ENCODE measurements at places on chromosomes 2 and 18.

DNA sequence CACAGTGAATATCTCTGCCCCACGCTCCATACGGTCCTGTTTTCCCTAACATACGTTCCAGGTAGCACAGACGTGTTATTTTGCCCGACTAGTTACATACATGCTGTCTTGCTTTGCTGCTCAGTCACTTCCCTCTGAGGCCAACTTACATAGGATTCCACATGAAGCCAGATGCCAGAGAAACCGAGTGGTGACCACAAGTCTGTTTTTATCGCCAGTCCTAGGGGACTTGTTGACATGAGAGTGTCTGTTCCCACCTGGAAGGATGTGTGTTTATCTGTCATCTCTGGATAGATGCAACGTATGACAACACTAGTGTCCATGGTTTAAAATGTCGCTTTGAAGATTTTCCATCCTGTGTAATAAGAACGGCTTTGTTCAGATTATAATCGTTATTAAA, 32.6 kb downstream of the PMAIP1 start:
- DNase-seq, result no peak

GRCh38 chr2:5693287-5694201, 1.4 kb downstream of the SOX11 start:
- DNase-seq, result no peak

DNA sequence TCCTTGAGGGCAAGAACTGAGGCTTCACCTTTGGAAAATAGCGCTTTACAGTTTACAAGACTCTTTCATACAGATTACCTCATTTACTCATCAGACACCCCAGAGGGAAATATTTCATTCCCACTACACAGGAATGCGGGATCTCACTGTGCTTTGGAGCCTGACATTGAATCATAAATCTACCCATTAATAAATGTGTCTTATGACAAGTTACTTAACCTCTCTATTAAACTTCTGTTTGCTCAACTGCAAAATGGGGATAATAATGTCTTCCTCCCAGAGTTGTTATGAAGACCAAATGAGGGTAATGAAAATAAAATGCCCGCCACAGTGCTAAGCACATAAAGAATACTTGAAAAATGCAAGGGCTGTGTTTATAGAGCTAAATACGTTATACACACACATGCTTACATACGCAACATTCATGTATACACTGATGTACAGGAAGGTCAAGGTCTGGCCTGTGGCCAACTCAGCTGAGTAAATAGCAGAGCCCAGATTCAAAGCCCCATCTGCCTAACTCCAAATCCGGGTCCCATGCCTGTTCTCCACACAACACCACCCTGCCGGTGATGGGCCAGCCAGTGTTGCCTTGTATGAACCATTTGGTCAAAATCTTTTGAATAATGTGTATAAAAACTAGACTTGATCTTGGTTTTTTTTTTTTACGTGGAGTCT, 77.8 kb upstream of the STPG4 start:
- no peak for DNase-seq

- no peak for DNase-seq
Measured at GRCh38 chr2:63035169-63035568, 15.5 kb upstream of the OTX1 start.

- DNase-seq, result no peak
Measured at GRCh38 chr2:37827911-37828511, 97.1 kb upstream of the RMDN2 start.

DNA sequence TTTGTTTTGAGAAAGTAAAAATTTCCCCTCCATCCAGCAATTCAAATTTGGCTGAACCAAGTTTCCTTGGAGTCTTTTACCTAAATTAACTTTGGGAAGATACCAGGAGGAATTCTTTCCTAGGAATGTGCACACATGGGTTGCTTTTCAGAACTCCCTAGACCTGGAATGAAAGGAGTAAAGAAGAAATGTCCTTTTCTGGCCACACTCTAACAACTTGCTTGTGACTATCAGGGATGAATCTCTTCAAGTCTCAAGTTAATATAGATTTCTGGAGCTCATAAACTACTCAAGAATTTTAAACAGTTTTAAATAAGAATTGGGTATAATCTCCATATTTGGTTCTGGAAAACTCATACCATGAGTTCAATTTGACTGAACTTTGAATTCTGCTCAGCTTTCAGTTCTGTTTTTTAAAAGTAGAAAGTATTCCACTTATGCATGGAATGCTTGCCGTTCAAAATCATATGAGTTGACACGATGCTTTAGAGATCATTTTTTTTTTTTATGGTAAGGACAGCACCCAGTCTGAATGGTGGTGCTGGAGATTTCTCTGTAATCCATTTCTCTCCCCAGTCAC, 7.7 kb downstream of the RASGRP3 start:
- no peak for DNase-seq

DNA sequence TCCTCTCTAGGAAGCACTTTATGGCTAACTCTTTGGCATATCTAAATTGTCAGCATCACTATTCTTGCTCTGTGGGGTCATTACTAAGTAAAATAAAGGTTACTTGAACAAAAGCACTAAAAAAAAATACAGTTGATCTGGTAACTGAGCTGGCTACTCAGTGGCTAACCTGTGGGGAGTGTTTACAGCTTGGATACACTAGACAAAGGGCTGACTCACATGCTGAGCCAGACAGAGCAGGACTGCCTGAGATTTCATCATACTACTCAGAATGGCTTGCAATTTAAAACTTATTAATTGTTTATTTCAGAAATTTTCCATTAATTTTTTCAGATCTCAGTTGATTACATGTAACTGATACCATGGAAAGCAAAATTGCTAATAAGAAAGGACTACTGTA, 1690.4 kb upstream of the SLC39A10 start:
- DNase-seq, result no peak

- DNase-seq, result no peak
Measured at GRCh38 chr2:126719833-126720351, 63.9 kb downstream of the GYPC start.

DNA sequence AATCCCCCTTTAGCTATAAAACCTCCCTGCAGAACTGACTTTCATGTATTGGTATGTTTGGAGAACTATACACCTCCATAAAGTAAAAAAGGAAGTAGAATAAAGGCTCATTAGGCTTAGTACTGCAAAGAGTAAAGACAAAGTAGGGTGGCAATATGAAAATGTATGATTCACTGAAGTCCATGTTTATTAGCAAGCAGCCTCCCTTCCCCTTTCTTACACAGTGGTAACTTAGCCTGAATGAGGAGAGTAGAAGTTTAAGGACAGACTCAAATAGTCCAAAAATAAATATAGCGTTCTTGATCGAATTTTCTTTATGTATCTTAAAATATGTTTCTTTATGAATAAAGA, 1.5 kb downstream of the ZNF804A start:
- DNase-seq, result no peak

DNA sequence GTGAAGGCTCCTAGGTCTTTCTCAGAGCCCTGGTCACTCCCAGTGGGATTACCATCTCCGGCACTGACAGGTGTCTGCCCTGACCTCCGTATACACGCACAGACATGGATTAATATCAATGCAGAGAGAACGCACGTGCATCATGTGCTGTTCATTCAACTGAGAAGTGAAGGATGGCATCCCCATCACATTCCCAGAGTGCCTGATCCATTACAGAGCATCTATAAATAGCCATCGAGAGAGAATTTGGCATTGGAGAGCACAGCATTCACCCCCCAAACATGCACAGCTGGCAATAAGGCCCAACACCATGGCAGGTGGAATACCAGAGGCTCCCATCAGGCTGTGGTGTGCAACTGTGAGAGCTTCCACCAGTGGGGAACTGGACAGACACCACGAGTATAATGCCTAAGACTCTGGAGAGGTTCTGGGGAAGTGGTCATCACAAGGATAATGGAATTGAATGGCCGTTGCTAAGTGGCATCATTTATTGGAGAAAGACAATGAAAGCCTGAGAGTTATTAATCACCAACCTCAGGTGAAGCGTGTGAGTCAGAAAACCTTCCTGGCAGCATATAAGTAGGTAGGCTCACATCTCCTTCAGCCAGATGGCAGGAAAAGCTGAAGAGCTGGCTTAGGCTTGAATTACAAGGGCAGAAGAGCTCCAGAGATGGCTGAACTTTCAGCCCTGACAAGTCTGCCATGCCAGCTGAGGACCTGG, 244.5 kb upstream of the ID2 start:
- no peak for DNase-seq

GRCh38 chr2:147499785-147500184, 345.0 kb upstream of the ACVR2A start:
- no peak for DNase-seq

Data from central memory CD4-positive, alpha-beta T cell (primary cell).